ENCODE measurements at places on chromosomes 1 and 21.
A peak's percentile ranks its signal among the peaks of the same experiment; 100 is the strongest.

DNA sequence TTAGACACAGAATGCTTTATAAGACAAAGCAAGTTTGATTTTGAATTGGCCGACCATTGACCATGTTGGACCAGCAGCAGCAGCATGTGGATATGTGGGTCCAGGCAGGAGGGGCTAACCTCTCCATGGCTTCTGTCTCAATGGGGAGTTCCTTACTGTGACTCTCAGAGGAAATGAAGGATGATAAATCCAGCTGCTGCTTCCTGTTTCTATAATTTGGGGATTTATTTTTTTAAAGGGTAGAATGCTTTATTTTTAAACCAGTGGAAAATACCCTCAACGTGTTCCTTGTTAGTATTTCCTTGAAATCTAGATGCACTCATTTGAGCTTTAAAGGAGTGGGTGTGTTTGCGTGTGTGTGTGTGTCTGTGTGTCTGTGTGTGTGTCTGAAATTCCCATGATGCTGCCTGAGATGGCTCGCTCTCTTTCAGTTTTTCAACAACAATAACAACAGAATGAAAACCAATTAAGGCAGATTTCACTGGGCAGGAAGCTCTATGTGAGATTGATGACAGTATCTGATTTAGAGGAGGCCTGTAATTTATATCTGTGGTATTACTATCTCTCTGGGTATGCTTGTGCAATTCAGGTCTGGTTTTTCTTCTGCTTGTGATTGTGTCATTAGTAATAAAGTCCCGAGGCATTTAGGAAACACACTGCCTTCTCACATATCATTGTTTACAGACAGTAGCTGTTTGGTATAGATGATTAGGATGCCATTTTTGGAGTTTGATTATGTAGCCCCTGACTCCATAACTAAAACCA, 86.1 kb upstream of the ZNF326 start:
- no peak for DNase-seq

- DNase-seq, result no peak
Observed at GRCh38 chr21:32364387-32364786, 28.4 kb downstream of the URB1 start.

- no peak for DNase-seq
Observed at GRCh38 chr1:17676387-17677060, 78.6 kb upstream of the ACTL8 start.

GRCh38 chr1:61079898-61080336, 2.4 kb upstream of the NFIA start:
- DNase-seq, result peak; percentile 52

DNA sequence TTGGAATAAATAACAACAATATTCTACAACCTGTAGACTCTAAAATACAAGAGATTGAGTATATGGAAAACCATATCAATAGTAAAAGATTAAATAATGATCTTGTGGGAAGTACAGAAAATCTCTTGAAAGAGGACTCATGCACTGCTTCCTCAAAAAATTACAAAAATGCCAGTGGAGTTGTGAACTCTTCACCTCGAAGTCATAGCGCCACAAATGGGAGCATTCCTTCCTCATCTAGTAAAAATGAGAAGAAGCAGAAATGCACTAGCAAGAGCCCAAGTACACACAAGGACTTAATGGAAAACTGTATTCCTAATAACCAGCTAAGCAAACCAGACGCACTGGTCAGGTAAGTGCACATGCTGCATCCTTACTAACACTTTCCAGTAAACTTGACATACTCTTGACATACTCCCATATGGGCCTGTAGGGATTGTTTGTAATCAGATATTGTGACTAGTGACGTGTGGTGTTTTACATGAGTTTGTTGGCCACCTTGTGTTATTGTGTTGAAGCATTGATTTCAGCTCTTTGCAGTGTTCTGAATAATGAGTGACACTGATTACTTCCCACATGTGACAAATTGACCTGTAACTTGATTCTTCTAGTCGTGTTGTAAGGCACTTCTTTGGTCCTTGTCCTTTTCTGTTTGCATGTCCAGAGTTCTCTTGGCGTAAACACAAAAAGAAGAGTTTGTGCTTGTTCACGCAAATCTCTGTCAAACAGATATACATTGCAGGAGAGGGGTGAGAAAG, 28.0 kb downstream of the MACO1 start:
- DNase-seq, result no peak

DNA sequence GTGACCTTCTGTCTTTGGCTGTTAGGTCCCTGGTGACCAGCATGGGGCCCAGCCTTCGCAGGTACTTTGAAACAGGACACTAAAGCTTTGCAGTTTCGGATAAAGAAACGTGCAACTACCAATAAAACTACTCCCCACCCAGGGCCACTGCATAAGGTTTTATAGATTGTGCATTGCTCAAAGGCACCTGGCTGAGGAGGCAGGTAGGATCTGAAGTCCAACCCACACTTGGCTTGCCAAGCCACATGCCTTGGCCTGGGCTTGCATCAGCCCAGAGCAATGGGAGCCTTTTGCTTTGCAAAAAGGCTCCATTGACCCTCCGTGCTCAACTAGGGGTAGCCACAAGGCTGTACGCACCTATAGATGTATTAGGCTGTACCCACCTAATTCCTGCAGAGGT, 84.4 kb upstream of the SYT6 start:
- no peak for DNase-seq

GRCh38 chr1:210920258-210920657, 213.7 kb downstream of the KCNH1 start:
- DNase-seq, result no peak

DNA sequence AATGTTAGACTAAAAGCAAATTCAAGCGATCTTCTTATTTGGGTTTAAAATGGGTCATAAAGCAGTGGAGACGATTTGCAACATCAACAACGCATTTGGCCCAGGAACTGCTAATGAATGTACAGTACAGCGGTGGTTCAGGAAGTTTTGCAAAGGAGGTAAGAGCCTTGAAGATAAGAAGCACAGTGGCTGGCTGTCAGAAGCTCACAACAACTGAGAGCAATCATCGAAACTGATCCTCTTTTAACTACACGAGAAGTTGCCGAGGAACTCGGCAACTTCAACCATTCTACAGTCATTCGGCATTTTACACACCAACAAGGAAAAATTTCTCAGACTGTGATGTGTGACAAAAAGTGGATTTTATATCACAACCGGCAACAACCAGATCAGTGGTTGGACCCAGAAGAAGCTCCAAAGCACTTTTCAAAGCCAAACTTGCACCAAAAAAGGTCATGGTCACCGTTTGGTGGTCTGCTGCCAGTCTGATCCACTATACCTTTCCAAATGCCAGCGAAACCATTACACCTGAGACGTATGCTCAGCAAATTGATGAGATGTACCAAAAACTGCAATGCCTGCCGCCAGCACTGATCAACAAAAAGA, 47.9 kb downstream of the ASH1L start:
- DNase-seq, result no peak

DNA sequence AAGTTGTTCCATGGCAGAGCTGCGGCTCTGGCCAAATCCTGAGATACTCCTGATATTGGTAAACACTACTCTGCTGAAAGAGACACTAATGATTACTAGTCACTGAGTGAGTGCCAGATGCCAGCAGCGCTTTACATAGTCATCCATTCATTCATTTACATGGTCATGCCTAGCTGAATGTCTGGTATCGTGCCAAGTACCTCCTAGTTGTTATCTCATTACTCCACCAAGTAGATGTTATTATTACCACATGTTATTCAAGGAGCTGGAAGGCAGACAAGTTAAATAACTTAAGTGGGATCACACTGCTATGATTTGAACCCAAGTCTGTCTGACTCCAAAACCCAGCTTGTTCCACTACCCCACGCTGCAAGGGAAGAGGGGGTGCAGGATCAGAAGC, 4.7 kb downstream of the OLFML2B start:
- no peak for DNase-seq

GRCh38 chr1:239951511-239952140, 140.1 kb upstream of the FMN2 start:
- peak; percentile 28 for DNase-seq

DNA sequence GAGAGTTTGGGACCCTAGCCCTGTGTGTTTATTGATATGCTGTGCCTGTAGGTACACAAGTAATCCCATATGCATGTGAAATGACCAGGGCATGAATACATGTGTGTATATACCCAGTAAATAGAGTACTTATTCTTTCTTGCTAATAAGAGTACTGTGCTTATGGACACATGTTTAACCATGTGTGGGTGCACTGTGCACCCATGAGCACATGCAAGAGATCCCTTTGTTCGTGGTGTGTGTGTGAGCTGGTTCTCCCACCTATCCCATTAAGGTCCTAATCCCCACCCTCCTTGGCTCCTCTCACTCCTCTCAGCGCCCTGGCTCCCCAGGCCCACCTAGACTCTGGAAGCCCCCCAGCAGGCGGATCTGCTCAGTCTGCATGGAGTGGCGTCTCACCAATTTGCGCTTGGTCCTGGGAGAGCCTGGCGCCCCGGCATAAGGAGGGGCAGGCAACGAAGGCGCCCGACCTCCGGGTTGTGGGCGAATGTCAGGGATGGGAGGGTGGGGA, 2.2 kb upstream of the LIX1L start:
- no peak for DNase-seq

GRCh38 chr1:159171254-159171687, at the start of gene CADM3:
CADM3 (plus strand) TSS chr1:159171615; CDS start chr1:159171766, 151 bp downstream.
- DNase-seq, result no peak

- DNase-seq, result no peak
Observed at GRCh38 chr1:109315288-109315687, 8.5 kb upstream of the MYBPHL start.

- no peak for DNase-seq
Observed at GRCh38 chr1:29777522-29777921, 541.2 kb downstream of the PTPRU start.

- DNase-seq, result no peak
Observed at GRCh38 chr1:164602101-164602422, 43.1 kb downstream of the PBX1 start.

- DNase-seq, result no peak
Observed at GRCh38 chr1:2854611-2855010, 53.1 kb upstream of the TTC34 start.

DNA sequence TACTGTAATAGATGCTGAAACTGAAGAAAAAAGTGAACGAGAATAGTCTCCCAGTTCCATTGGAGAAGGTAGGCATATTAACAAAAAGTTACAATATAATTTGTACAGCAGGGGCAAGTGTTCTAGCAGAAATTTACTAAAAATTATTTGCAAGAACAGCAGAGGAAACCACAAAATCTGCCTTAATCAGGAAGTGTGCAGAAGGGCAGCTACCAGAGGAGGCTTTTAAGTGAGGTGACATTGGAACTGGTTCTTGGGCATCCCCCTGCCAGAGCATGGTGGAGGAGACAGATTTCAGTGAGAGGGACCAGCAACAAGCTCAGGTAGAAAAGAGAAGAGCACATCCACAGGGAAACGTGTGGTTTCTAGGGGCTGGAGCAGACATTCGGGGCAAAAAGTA, 279.3 kb upstream of the CAMK1G start:
- no peak for DNase-seq

DNA sequence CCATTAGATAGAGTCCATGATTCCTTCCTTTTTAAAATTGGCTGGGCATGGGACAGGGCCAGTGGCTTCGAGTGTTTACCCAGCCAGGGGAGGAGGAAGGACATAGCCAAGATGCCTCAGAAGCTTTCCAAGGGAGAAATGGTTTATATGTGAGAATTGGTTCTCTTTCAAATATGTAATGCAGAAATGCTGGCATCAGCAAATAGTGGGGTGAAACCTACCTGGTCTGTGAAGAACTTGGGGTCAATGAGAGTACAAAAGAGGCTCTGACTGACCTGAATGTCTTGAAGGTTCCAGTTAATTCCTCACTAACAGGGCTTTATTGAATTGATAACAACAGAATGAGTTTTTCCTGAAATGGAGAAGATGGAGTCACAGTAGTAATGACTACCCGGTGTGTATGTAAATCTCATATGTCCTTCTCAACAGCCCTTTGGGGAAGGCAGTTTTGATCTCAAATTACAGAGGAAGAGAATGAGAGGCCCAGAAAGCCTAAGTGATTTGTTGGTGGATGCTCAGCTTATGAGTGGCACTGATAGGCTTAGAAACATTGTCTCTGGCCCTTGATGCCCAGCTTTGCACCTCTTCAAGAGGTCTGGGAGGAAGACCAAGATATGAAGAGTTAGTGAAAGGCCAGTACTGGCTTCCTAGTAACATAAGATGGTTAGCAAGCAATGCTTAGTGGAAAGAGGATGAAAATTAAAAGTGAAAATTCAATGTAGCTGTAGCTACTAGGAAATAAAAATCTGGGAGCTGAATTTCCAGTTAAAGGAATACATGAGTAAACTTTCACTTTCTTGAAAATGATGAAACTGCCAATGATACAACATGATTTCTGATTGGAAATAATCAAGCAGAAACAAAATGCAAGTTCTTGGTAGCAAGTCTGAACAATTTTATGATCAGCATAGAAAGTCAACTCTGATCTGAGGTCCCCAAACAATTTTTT, 2.7 kb downstream of the ATF3 start:
- DNase-seq, result no peak

DNA sequence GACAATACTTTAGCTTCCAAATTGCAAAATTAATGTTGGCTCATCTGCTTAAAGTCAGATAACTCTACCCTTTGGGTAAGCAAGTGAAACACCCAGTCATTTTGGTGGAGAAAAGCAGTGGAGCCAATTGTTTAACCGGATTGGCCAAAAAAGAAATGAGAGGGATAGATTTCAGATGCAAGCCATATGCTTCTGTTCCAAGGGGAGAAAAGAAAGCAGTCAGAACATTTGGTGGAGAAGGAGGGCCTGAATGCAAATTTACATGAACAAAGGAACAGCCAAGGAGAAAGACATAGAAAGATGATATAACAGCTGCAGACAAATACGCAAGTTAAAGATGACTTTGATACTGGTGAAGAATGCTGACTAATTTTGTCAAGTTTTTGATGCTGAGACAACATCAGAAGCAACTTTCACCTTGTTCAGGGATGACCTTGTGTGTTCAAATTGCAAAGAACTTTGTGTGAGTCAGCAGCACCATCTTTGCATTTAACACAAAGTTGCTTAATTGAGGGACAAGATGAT, 173.1 kb downstream of the TGFB2 start:
- no peak for DNase-seq

DNA sequence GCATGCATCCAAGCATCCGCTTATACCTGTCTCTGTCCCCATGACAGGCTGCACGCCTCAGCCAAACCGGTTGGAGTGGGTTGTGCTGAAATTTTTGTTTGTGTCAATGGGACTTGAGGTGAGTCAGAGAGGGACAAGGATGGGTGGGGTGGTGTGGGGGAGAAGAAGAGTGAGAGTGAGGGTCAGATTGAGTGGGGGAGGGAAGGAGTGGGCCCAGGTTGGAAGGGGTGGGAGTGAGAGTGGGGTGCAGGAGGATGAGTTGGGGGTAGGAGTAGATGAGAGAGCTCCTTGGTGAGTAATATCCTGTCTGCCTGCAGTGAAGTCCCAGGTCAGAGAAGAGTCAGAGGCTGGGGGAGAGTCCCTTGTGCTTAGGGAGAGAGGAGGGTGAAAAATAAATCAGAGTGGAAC, 3.3 kb upstream of the NECTIN4 start:
- DNase-seq, result no peak

All from thoracic aorta (tissue), 2 donors.